Activated CD4-positive, alpha-beta T cell treated with anti-CD3 and anti-CD28 coated beads, Interleukin-2, Interleukin-6, amounts not matched to agents 100 ng/mL and 50 ng/mL, durations not matched to agents 16 hours and 8 hours (primary cell): ENCODE measurements at places on chromosomes 12 and 14.

DNA sequence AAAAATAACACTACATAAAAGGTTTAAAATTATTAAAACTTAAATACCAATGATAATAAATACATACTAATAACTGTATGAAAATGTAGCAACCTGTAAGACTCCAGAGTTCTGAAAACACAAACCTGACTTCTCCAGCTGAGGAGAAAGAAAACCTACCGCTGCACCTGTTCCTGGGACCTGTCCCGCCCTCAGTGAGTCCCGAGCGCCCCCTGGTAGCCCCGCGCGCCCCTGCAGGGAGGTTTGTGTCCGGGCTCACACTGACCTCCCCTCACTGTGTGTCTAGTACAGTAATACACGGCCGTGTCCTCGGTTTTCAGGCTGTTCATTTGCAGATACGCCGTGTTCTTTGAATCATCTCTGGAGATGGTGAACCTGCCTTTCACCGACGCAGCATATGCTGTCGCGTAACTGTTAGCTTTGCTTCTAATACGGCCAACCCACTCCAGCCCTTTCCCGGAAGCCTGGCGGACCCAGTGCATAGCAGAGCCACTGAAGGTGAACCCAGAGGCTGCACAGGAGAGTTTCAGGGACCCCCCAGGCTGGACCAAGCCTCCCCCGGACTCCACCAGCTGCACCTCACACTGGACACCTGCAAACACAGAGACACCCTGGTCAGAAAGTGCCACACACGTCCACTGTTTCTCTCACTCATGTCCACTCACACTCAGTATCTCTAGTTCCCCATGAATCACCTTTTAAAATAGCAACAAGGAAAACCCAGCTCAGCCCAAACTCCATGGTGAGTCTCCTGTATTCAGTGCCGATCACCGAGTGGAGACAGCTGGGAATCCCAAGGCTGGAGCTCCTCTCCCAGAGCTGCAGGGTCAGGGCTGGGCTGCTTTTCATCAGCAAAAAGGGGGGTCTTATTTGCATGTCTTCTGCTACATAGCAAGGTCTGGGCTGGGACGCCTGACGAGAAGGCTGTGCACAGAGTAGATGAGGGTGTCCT is 1276.3 kb downstream of the TMEM121 start:
- DNase-seq, result peak; percentile 25

- no peak for DNase-seq
Observed at GRCh38 chr12:39586816-39587215, 32.8 kb downstream of the ABCD2 start.

GRCh38 chr14:90495357-90496276 is 98.8 kb downstream of the CALM1 start:
- peak; percentile 46 for DNase-seq

- DNase-seq, result no peak
Observed at GRCh38 chr12:55720894-55721444, 776 bp downstream of the RDH5 start.

GRCh38 chr12:92396647-92397252 is 251.1 kb upstream of the BTG1 start:
- DNase-seq, result no peak

DNA sequence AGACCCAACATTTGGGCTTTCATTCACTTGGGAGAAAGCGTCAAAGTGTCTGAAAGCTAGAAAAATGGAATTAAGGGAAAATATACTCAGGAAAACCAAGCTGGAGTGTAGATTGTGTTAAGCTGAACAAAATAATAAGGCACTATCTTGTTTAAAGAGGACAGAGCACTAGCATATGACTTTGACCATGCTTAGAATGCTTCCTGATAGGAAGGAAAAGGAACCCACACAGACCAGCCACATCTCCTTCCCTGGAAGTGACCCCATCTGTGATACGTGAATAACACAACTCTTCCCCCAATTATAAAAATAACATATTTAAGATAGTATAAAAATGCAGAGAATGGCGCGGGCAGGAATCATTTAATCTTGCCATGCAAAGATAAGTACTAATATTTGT is 94.7 kb upstream of the BCL2L14 start:
- DNase-seq, result no peak

- DNase-seq, result no peak
Observed at GRCh38 chr14:23018107-23018506, 8.2 kb upstream of the C14orf93 start.

DNA sequence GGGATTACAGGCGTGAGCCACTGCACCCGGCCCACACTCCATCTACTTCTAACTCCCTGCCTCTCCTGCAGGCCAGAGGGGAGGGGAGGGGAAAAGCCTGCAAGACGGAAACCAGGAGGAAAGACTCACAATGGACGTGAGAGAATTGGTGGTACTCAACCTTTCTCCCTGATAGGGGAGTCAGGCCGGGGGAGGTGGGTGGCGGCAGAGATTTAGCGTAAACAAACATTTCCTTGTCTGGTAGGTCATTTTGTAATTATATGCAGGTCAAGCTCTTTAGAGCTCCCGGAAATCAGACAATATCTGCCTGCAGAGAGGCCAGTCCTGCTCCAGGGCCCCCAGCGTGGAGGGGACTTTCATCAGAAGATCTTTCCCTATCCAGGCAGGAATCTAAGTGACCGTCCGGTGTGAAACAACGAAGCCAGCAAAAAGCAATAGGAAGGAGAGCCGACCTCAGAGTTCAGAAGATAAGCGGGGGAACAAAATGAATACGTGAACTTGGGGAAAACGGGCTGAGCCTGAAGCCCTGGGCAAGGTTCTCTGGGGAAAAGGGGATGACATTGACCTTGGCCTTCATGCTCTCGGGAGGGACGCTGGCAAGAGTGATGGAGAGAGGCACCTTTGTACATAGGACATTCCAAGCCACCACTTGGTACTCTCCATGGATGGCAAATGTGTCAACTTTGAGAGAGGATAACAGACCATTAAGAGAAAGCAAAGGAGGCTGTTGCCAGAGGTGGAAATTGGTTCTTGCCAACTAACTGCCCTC is 62.3 kb downstream of the SPRING1 start:
- no peak for DNase-seq

- DNase-seq, result peak; percentile 33
Observed at GRCh38 chr12:113479590-113480335, 8.1 kb upstream of the LHX5 start.

GRCh38 chr12:16389594-16389993 is 42.1 kb downstream of the MGST1 start:
- DNase-seq, result no peak

GRCh38 chr14:84882830-84883229 is 647.1 kb upstream of the FLRT2 start:
- DNase-seq, result no peak

DNA sequence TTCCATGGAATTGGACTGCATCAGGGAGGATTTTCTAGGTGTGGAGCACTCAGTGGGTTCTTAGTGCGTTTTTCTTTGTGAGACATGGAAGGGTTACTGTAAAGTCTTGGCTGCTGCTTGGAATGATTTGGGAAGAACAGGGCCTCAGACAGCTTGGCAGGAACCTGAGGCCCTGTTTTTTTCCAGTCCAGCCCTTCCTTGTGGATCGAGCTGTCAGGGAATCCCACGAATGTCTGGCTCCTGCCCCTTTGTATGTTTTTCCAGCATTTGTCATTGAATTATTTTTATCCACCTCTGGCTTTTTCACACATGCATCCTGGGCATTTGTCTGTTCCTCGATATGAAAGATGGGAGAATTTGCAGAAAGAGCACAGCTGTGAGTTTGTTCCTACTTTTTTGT is 158.5 kb downstream of the TGFB3 start:
- DNase-seq, result no peak
